ENCODE measurements at places on chromosomes 1 and 21.

DNA sequence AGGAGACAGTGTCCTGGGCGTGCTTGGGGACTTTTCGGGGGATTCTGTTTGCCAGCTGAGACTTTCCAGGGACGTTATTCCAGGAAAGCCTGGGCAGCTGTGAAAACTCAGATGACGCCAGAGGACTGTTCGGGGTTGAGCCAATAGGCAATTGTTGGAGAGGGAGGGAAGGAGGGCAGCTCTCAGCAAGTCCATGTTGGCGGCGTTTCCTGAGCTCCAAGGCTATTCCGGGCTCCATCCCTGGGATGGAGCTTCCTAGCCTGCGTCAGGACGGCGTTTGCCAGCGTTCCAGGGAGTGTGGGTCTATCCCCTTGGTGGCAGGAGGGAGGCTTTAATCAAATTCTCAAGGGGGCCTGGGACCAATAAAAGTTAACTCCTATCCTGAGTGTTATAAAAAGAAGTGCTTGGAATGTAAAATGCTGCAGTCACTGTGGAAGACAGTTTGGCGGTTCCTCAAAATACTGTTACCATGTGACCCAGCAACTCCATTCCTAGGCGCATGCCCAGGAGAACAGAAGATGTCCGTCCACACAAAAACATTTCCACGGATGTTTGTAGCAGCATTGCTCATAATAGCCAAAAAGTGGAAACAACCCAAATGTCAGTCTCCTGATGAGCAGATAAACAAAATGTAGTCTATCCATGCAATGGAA lies 15.2 kb downstream of the SLC27A3 start:
- DNase-seq: peak; percentile 84

DNA sequence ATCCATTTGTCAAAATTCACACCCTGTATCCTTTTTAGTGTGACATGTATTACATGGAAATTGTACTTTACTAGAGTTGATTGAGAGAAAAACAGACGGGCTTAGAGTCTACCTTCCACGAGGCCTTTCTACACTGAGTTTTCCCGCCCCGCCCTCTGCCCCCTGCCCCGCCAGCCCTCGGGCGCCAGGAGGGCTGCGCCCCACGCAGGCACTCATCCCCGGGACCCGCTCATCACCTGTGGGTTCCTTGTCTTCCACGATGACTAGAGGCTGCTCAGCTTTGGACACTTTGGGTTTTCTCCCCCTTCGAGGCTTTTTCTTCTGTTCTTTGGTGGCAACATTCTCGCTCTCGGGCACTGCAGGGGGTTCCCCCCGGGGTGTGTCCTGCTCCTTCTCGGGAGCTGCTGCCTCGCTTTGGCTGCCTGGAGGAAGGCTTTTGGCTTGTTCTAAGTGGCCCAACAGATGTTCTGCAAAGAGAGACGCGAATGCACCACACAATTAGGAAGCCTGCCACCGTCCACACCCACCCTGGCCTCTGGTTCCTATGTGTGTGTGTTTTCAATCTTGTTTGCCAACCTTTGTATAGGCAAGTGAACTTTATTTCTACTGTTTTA lies 39.6 kb downstream of the PRDM15 start:
- no peak for DNase-seq

GRCh38 chr1:229985613-229986010 lies 81.4 kb upstream of the GALNT2 start:
- DNase-seq: no peak

DNA sequence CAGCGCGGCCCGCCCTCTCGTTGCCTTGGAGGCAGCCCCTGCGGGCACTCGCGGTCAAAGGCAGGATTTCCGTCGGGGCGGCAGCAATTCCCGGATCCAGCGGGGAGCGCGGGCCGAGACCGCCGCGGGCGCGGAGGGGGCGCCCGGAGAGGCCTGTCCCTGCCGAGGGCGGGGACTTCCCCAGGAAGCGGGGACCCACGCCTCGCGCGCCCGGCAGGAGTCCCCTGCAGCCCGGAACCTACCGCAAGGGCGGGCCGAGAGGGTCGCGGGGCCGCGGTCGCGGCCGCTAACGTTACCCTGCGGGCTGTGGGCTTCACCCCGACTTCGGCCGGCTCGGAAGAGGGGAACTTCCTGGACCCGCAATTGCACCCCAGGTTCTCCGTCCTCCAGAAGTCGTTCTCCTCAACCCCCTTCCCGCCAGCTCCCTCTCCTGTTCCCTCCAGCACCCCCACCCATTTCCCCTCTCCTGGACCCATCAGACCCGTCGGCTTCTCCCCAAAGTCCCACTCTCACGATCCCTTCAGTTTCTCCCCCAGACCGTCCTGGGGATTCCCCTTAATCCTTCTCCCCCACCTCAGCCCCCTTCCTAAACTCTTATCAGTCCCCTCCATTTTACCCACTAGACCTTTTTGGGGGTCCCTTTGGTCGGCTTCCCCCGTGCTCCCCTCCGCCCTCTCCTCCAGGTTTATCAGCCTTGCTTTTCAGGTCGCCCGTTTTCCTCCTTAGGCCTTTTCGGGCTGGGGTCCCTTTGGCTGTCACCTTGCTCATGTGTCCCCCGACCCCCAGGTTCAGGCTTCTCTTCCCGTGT lies 604 bp downstream of the FGR start:
- DNase-seq: peak; percentile 41

- no peak for DNase-seq
Observed at GRCh38 chr1:192350356-192350755, 33.6 kb downstream of the RGS21 start.

GRCh38 chr1:245650441-245650960 lies 495.7 kb downstream of the KIF26B start:
- DNase-seq: no peak

Data from EH (cell line).